ENCODE measurements at places on chromosomes 3 and 15.
A peak's percentile ranks its signal among the peaks of the same experiment; 100 is the strongest.

GRCh38 chr3:5784690-5785089, 597.2 kb downstream of the EDEM1 start:
- DNase-seq, result no peak

DNA sequence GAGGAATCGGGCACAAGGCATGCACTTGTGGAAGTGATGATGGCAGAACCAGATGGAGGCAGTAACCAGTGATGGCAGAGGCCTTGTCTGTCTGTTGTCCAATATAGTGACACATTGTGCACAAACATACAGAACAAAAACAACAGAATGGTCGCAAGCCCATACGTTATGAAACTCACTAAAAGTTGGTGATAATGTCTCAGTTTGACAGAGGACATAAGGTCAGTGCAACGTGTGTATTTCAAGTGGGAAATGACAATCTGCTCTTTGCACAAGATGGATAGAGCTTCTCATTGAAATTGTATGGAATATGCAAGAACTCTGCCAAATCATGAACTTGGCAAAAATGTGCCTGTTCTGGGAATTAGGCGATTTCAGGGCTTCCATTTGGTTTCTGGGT, 169.2 kb downstream of the EPHB1 start:
- DNase-seq, result no peak

- DNase-seq, result no peak
Measured at GRCh38 chr3:183475016-183475763, 46.8 kb upstream of the MCF2L2 start.

DNA sequence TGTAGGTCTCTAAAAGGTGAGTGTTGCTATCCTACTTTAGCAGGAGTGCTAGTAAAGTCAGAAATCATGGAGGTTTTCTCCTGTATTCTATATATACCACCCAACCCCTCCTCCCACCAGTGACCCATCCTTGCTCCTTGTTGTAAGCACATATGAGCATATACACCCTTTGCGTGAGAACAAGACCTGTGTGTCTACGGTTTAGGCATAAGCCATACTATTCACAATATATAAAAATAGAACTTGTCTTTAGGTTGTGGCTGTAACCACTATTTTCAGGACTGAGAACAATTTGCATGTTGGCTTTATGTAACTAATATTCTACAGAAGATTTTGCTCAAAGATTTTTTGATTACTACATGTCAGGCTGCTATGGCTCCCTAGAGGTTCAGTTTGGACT, 59.1 kb upstream of the TOP2B start:
- no peak for DNase-seq

DNA sequence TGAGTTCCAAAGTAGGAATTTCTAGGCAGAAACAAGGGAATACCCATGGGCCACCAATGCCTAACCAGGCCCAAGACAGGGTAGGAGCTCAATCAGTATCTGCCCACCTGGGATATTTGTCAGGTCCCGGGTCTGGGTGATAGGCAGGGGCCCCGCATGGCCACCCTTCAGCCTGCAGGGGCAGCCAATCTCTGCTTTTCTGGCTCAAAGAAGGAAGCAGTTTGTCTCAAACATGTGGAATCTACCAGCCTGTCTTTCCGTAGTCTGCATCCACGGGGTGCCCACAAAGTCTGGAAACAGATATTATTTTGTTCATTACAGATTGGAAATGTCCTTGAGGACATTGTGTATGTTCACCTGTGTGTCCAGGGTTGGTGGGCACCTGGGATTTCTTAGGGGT, 56.2 kb downstream of the CEMIP start:
- no peak for DNase-seq

DNA sequence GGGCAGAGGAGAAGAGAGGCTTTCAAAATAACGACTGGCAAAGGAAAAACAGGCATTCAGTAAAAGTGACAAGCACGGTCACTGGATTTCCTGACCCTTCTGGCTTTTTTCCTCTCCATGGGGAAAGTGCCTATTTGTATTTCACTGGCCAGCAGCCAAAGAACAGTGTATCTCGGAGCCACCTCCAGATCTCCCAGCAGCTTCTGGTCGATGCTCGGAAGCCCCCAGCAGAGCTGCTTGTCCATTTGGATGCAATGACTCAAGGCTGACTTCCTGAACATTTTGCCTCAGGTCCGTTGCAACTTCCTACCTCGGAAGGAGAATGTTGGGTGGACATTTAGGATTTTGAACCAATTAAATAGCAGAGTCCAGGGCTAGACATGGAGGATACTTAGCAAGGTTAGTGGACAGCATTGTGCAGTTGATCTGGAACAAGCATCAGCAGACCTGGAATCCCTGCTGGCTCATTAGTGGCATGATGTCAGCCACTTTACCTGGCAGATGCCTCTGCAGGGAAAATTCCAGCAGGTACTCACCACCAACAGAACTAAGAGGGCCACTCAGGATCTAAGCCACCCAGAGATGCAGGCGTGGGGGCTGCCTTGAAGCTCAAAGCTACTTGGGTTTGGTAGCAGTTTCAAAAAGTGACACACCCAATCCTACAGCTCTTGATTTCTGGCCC, 1.1 kb downstream of the FAM107A start:
- no peak for DNase-seq

GRCh38 chr15:90001683-90002427, 731 bp downstream of the ZNF710 start:
- no peak for DNase-seq

- no peak for DNase-seq
Measured at GRCh38 chr3:123805504-123805903, 78.6 kb downstream of the MYLK start.

GRCh38 chr3:16800361-16800760, 84.4 kb upstream of the PLCL2 start:
- DNase-seq, result no peak

DNA sequence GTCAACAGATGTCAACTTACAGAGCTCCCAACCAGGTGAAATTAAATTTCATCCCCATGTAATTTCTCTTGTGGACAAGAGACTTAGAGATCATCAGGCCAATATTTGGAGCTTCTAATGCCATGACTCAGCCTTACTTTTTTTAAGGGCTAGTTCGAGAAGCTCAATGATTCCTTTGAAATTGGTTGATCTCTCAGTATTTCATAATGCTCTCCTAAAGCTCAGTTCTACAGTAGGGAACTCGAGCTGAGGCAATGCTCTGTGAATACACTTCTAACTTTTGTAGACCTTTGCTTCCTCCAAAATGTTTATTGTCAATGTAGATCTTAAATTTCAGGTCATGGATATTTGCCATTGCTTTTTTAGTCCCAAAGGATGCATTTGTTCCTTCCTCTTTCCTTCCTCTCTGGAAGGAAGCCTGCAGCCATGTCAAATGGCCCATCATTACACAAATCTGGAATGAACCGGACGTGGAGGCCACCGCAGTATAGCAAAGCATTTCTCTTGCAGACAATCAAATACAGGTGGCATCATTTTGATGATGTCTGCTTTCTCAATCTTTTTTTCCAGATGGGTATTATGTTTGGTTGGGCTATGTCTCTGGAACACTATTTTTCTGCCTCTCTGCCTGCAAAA, 28.3 kb downstream of the STARD5 start:
- no peak for DNase-seq

DNA sequence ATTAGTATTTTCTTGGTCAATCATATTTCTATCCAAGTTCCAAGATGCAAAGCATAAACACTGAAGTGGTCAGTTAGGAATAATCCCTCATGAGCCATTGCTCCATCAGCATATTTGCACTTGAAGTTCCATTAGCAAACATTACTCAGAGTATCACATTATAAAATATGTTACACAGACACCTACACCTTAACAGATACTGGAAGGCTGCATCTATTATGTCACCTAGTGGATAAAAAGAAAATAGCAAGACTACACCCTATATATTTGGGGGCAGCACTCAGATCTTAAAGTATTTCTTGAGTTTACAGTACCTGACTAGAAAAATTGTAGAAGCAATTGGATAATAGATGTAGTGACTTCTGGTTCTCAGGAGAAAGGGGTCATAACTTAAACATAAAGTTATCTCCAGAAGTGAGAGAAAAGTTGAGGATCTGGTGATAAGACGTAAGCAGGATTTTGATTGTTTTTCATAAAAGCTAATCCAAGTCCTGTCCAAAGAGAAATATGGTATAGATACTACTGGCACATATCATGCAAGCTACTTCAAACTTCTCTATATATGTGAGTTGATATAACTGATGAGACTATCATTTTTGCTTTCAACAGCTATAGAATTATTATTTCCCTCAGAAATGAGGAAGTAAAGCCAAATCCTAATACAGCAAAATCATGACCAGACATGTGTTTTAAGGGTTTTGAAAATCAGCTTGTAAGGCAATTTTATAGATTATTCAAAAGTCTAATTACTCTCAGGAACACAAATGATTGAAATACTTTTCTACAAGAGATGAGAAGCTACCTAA, 422.2 kb downstream of the GBE1 start:
- no peak for DNase-seq

GRCh38 chr15:80234883-80235282, 17.1 kb downstream of the CTXND1 start:
- DNase-seq, result no peak

- DNase-seq, result peak; percentile 68
Measured at GRCh38 chr3:149382101-149382467, 4.6 kb upstream of the TM4SF1 start.

GRCh38 chr3:198018416-198018815, 58.4 kb downstream of the LMLN start:
- DNase-seq, result no peak

DNA sequence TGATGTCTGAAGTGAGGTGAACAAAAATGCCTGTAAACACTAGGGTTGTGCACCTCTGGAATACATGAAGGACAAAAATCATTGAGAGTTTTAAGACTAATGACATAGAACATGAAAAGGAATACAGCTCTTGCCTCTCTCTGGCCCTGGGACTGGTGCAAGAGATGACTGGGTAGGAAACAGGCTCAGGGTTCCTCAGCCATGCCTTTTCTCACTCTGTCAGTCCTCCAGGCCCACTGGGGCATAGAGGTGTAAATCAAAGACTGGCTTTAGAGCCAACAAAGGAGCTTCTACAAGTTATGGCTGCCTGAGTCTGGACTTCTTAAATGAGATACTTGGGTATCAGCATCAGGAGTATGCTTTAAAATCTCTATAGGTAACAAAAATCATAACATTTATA, 554.7 kb upstream of the KCNMB2 start:
- DNase-seq, result no peak

DNA sequence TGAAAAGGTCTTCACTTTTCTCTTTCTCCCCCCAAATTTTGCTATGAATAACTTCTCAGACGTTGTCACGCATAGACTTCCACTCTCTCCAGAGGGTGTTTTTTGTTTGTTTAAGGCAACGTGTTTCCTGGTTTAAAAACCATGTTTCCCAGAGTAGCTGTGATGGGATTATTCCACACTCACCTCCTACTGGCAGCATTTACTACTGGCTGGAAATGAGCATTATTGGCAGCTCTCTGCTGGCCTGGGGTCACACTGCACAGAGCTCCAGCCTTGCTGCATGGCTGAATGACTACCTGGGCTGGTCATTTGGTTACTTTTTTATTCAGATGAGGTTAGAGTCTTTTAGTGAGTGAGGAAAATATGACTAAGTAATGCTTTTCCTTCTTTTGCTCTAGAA, 65.2 kb downstream of the RARB start:
- DNase-seq, result no peak

- DNase-seq, result no peak
Measured at GRCh38 chr15:38154837-38155236, 97.8 kb upstream of the SPRED1 start.

- peak; percentile 77 for DNase-seq
Measured at GRCh38 chr15:56765251-56765650, 31.9 kb upstream of the ZNF280D start.

GRCh38 chr3:41683666-41684350, 278.1 kb downstream of the ULK4 start:
- DNase-seq, result no peak

DNA sequence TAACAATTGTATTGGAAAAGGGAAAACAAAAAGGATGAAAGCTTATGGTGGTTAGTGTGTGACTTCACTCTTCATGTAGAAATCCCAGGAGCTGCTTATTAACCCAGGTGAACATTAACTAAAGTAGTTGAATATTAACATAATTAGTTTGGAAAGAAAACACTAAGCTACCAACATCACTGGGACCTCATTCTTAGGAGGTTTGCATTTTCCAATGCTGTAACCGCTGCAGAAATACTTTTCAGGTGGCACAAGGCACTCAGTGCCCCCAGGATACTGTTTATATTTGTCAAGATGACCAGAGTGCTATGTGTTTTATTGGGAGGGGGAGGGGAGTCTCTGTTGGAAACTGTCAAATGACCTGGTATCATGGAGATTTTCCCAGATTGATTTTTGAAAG, 25.9 kb upstream of the VILL start:
- DNase-seq, result no peak

GRCh38 chr15:88738796-88739195, 64.4 kb upstream of the ACAN start:
- DNase-seq, result no peak

- no peak for DNase-seq
Measured at GRCh38 chr3:122727294-122727693, 46.7 kb downstream of the PARP14 start.

GRCh38 chr3:32883817-32884216, 66.0 kb downstream of the TRIM71 start:
- no peak for DNase-seq

DNA sequence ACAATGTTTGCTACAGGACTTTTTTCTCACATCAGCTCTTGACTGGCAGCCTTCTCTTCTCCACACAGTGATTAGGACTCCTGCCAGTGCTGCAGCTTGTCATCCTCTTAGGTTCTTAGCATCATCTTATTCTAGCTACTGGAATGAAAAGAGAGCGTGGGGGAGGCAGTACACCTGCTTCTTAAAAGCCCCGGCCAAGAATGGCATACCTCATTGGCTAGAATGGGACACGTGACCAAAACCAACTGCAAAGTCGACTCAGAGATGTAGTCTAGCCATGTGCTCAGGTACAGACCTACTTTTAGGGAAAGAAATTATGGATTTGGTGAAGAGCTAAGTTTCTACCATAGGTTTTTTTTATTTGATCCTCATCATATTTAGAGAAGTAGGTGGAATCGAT, 44.1 kb downstream of the RARB start:
- no peak for DNase-seq

- DNase-seq, result no peak
Measured at GRCh38 chr15:79164465-79164864, 73.9 kb upstream of the RASGRF1 start.

GRCh38 chr3:64039981-64040733, 16.9 kb upstream of the PSMD6 start:
- DNase-seq, result no peak

DNA sequence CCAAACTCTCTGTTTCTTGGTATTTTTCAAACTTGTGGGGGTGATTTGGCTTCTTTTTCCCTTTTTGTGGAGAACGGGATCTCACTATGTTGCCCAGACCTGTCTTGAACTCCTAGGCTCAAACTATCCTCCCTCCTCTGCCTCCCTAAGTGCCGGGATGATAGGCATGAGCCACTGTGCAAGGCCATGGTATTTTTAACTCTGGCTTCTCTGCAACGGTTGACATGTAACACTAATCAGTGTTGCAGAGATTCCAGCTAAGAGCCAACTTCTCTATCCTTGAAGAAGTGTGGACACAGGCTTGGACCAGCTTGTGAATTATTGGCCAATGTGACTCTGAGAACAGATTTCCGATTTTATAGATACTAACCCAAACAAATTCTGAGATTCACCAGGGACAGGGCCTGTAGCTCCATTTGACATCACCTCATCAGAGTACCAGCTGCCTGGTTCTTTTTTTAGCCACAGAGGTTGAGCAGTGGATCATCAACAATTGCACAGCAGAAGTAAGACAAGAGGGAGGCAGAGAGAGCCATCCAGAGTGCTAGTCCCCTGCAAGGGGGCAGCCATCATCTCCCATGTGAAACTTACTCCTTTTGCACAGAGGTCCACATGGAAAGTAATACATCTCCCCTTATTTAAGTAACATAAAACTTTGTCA, 98.1 kb upstream of the SYNPR start:
- no peak for DNase-seq

GRCh38 chr3:179546814-179547241, 15.9 kb upstream of the ACTL6A start:
- no peak for DNase-seq
